Activated naive CD4-positive, alpha-beta T cell treated with anti-CD3 and anti-CD28 coated beads, Interleukin-2, amount 10 ng/mL, durations not matched to agents 7 days and 5 days (primary cell): ENCODE measurements at places on chromosomes 4 and X.

- DNase-seq: peak; percentile 57
Observed at GRCh38 chr4:41887821-41888686, 47.2 kb upstream of the TMEM33 start.

GRCh38 chr4:75904076-75904475, 1.8 kb upstream of the PPEF2 start:
- DNase-seq: no peak

DNA sequence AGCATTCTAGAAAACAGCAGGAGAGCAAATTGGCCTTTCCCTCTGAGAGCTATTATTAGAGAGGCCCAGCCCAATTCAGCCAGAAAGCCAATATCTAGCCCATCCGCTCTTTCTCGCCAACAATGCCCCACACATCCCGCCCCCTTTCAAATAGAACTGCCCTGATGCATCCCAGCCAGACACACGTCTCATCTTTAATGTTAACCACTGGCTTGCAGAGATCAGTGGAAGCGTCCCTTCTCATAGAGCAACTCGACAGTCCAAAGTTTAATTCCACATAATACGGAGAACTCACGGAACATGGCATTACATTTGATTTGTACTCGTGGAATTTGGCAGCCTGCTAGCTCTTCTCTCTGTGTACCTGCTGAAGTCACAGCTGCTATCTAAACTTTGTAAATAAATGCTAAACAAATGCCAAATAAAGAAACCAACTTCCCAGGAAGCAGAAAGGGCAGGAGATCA, 304.4 kb downstream of the DHX15 start:
- DNase-seq: no peak

GRCh38 chr4:186037692-186038658, 31.0 kb upstream of the TLR3 start:
- peak; percentile 37 for DNase-seq

GRCh38 chrX:44997888-44998287, 124.9 kb downstream of the KDM6A start:
- DNase-seq: no peak

GRCh38 chr4:23323436-23323835, 566.4 kb downstream of the PPARGC1A start:
- DNase-seq: no peak

GRCh38 chrX:45801554-45801953, 600.9 kb upstream of the DIPK2B start:
- DNase-seq: no peak

DNA sequence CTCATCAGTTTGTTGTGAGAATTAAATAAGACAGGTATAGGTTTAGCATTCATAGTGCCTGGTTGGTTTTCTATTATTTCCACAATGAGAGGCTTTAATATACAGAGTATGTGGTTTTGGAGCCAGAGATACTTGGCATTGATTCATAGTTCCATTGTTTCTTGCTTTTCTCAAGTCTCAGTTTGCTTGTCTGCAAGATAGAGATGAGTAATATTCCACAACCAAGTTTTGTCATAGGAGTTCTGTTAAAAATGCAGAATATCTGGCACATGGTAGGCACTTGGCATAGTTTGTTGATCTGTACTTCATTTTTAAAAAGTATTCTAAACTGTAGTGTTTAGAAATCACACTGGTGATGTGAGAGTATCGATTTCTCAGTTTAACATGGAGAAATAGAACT, 37.5 kb upstream of the EDA2R start:
- no peak for DNase-seq

GRCh38 chr4:139550724-139551429, 5.1 kb downstream of the SETD7 start:
- DNase-seq: no peak

GRCh38 chr4:11585506-11585905, 156.8 kb upstream of the HS3ST1 start:
- DNase-seq: no peak

DNA sequence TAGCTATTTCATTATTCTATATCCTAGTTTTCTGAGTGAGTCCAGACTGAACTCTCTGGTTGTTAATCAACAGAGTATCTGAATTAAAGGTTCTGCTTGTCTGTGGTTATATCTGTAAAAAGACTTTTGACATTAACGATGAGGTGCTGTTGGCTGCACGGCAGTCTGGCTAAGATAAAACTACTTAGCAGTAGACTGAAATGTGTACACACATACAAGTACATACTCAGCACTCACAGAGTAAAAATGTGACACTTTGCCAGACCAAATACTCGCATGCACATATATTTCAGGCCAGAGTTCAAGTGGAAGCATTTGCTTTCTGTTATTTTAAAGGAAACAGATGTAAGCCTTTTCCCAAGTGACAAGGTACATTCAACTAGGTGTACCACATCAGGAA, 80.5 kb downstream of the PRDM5 start:
- DNase-seq: no peak

DNA sequence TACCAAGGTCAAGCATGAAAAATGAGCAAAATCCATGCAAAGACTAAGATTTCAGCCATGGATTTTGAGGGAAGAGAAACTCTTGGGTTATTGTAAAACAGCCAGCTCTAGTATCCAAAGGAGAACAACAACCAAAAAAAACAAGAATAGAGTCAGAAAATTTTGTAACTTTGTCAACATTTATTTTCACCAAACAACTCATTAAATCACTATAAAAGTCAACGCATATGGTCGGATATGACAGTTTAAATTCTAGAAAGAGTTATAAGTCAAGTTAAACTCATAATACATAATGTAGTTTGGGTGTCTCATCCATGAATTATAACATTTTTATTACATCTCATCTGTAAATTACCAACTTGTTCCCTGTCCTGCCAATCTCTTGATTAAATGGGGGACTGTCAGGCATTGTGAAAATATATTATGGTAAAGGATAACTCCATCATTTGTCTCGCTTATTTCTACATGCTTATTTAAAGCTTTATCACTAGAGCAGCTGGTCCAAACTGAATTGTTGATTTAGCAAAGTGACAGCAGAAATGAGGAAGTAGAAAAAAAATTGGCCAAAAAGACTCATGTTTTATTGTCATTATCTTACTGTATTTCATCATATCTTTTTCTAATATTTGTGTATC, 224.8 kb upstream of the NOCT start:
- no peak for DNase-seq

- no peak for DNase-seq
Observed at GRCh38 chrX:3678328-3678727, 35.1 kb downstream of the PRKX start.

DNA sequence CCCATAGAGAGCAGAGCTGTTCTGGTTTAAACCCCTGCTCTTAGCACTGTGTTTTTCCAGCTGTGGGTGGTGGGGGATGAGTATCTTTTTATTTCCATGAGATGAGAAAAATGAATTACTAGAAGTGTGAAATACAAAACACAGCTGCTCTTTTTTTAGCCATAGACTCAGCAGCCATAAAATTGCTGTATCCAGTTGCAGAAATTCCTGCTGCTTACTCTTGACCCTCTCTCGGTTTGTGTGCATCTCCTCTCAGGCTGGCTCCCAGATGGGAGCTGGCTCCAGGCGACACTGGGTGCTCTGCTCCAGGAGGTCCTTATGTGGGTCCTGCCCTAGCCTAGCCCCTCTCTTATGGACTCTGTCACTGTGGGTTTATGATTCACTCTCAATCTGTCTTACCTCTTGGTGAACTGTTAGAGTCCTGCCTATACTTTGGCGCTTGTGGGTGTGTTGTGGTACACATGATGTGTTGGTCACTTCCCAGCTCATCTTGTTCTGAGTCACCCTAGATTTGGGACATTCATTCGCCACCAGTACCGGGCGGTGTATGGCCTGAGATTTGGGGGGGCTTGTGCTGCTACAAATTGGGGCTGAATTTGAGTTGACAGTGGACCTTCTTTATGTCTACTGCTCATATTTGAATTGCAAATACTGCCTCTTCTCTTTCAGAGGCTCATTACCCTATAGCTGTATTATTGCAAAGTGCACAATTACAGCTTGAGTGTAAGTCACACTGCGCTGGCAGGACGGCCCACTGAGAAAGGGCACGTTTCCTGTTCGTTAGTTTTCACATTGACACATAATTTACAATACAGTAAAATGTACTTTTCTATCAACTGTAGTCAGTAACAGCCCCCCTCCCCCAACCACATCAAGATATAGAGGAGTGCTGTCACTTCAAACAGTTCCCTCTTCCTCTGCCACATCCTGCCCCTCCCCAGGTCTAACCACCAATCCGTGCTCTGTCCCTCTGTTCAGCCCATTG, 46.9 kb upstream of the MSANTD1 start:
- DNase-seq: peak; percentile 92

GRCh38 chr4:86531440-86531839, 62.7 kb upstream of the PTPN13 start:
- no peak for DNase-seq

DNA sequence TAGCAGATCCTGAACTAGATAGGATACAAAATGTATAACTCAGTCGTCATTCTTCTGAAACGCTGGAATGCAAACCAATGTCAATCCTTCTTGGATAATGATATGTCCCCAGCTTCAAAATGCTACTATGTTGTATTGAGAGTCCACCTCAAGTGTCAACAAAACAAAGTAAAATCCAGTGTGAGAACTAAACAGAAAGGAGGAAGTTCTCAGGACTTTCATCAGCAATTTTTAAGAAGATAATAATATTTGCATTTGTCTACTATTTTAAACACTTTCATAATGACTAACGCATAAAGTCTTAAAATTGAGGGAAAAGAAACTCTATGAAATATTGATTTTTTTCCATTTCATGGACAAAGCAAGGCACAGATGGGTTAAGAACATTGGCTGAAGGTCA, 36.3 kb downstream of the SOD3 start:
- DNase-seq: no peak

- DNase-seq: no peak
Observed at GRCh38 chrX:11664211-11665167, 1.2 kb downstream of the ARHGAP6 start.

- no peak for DNase-seq
Observed at GRCh38 chr4:108303488-108304177, 134.9 kb upstream of the LEF1 start.

GRCh38 chrX:20374900-20375438, 108.3 kb upstream of the RPS6KA3 start:
- no peak for DNase-seq

- DNase-seq: peak; percentile 23
Observed at GRCh38 chr4:89469930-89470375, 162.4 kb upstream of the GPRIN3 start.

GRCh38 chrX:45824471-45824870, 623.8 kb upstream of the DIPK2B start:
- DNase-seq: no peak

DNA sequence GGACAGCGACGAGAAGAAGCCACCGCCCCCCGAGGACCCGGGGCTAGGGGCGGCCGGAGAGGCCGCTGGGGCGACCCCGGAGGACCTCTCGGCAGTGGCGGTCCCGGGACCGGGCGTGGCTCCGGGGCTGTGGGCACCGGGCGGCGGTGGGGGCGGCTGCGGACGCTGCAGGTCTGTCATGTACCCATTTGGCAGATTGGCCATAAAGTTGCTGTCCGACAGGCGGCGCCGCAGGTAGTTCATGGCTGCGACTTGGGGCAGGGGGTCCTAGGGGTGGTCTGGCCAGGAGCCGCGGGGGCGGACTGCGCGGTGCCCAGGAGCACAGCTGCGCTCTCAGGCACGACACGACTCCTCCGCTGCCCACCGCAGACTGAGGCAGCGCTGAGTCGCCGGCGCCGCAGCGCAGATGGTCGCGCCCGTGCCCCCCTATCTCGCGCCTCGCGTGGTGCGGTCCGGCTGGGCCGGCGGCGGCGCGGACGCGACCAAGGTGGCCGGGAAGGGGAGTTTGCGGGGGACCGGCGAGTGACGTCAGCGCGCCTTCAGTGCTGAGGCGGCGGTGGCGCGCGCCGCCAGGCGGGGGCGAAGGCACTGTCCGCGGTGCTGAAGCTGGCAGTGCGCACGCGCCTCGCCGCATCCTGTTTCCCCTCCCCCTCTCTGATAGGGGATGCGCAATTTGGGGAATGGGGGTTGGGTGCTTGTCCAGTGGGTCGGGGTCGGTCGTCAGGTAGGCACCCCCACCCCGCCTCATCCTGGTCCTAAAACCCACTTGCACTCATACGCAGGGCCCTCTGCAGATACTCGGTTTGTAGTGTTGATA, at the start of gene SYN1:
Gene SYN1, minus strand, starts transcription at position 372 of the 817 bp plus-strand sequence. Its CDS starts 129 bp downstream, at position 243.
- DNase-seq: peak; percentile 86

DNA sequence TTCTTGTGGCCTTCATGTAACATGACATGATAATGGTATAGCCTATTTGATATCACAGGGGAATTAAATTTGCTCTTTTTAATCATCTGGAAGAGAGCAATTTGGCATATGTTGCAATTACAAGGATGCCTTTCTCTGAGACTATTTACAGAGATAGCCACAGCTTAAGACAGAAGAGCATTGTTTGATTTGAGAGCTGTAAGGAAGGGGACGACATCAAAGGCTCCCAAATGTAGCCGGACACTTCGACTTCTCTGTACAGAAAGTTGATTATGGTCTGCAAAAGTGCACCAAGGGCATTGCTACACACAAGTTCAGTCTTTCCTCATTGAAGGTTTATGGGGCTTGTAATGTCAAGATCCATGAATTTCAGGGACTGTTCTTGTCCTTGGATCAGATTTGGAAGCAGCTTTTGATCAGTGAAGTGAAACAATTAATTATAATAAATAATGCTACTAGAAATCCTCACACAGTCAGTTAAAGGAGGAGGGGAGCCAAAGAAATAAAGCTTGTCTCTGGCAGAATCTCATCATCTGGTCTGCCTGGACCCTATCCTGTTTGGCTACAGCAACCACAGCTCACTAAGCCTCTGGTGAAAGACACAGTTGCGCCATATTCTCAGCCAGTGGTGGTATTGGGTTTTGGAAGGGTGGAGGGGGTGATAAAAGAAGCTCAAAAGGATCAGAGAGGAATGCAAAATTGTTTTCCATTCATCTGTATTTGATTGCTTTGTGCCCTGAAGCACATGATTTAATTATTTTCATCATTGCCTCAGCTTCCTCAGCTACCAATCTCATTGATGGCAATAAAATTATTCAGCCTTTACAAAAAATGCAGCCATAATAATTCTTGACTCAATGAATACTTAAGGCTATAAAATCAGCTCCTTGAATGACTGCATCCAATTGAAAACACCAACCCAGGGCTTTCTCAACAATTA, 654.3 kb upstream of the LCORL start:
- DNase-seq: no peak

GRCh38 chr4:6779667-6780565, 2.6 kb upstream of the KIAA0232 start:
- DNase-seq: no peak

DNA sequence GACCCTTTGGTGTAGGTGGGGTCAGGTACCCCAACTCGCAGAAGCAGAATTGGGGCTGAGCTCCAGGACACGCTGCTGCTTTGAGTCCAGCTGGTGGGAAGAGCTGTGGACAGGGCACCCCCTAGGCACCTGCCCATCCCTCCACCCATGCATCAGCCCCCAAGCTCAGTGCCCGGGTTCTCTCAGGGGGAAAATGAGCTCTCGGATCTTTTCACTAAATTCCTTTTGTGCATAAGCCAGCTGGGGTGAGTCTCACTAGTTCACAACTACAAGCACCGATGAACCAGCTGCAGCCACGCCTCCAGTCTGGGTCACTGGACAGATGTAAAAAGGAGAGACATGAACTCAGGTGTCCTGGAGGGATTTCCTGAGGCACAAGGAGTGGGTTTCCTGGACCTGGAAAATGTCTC, 286.8 kb downstream of the CRLF2 start:
- no peak for DNase-seq

GRCh38 chr4:98466868-98467599, 191.4 kb downstream of the TSPAN5 start:
- DNase-seq: no peak
